Head of caudate nucleus (tissue), 42 donors: ENCODE measurements at places on chromosomes 12 and 14.

DNA sequence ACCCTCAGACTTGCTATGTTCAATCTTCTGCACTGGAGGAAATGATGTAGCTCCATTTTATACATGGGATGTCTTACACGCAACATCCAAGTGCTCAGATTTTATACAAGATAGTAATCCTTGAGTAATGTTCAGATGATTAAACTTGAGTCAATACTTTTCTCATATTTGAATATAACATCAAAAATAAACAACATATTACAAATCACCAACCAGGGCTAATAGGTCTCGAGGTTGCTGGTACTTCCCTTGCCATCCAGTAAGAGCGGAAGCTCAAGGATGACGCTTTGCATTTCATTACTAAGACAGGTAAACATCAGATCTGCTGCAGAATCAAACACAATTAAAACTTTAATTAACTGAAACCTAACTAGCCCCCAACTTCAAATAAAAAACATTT is 97.3 kb downstream of the FOXN3 start:
- DNase-seq, result no peak

DNA sequence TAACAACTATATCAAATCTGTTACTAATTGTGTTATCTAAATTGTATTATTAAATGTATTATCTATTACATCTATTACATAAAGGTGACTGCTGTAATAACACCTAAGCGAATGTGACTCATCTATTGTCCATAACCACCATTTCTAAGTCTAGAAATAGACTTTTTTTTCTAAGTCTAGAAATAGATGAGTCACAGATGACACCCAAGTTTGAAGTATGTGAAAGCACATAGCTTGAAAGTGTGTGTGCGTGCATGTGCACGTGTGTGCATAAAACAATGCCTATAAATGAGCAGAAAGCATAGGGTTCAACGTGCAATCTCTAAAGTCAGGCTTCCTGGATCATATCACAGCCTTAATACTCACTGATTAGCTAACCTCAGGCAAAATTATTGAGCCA is 451.3 kb upstream of the USP15 start:
- no peak for DNase-seq

DNA sequence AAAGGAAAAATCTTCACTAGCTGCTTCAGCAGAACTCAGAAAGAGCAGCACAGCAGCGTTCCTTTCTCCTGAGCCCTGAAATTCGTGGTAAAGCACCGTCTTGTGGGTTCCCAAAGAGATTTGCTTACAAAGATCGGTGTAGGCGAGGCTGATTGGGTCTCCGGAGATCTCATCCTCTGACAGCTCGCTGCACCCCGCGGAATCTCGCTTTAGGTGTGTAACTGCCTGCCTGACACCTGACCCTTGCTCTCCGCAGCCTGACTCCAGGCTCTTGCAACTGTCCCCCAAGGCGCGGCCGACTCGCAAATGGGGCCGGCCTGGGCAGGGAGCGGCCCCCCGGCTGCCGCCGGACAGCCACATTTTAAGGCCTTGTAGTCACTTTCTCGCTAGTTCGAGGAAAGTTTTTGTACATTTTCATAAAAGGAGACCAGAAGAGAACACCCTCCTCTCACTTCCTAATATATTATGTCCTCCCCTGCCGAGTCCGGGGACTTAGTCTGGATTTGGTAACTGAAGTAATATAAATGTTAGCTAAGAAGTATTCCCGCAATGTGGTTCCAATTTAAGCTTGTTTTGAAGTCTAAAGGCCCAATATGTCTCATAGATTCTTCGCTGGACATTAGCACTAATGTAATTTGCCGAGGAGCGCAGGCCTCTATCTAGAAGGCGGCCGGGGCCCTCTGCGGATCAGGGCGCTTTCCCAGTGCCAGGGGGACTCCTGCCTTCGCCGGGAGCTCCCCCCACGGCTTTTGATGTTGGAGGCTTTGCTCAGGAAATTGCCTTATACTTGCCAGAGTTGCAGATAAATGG is 177.3 kb upstream of the CDKN3 start:
- DNase-seq, result peak; percentile 8

GRCh38 chr12:54021432-54022013 is 6.7 kb upstream of the HOXC6 start:
- DNase-seq, result no peak
